ENCODE measurements at places on chromosomes 7 and 10. TPM values are rescaled to one million over a fixed set of nuclear protein-coding genes. Genes with fewer than 3 reads are reported as not detected.

Gene DLX5
- total RNA-seq: not detected

Gene RBP3
- total RNA-seq: not detected

Gene MTERF1
- total RNA-seq: 16.7 TPM

Gene HK1
- 128 TPM for total RNA-seq

Gene STK31
- under 0.01 TPM for total RNA-seq

Gene PIK3CG
- total RNA-seq: 6.7 TPM

Gene OLAH
- total RNA-seq: under 0.01 TPM

Gene GRID2IP
- total RNA-seq: not detected

Gene PLEKHA8
- 14.9 TPM for total RNA-seq

Gene PLXDC2
- total RNA-seq: under 0.01 TPM

Gene RNLS
- total RNA-seq: 3.2 TPM

Gene ADAM8
- 1.1 TPM for total RNA-seq

Gene DPP6
- not detected for total RNA-seq

Gene PMPCB
- total RNA-seq: 84.8 TPM

Gene PDZD7
- total RNA-seq: 0.65 TPM

Gene YAE1
- total RNA-seq: 41.9 TPM

Gene MBLAC1
- 2.7 TPM for total RNA-seq

Gene CREB5
- total RNA-seq: 2.3 TPM

Gene NEUROG3
- not detected for total RNA-seq

Gene NKX2-3
- 5.2 TPM for total RNA-seq

Gene SCART1
- total RNA-seq: 0.76 TPM

Gene PSPH
- 49.0 TPM for total RNA-seq

Gene ERVW-1
- total RNA-seq: not detected
